ENCODE measurements at places on chromosomes 6 and 20.

- DNase-seq: no peak
Observed at GRCh38 chr6:65123521-65123920, 583.5 kb downstream of the EYS start.

- DNase-seq: no peak
Observed at GRCh38 chr6:11700118-11700718, 78.4 kb downstream of the ADTRP start.

- no peak for DNase-seq
Observed at GRCh38 chr20:63745424-63745805, 5.8 kb downstream of the SLC2A4RG start.

DNA sequence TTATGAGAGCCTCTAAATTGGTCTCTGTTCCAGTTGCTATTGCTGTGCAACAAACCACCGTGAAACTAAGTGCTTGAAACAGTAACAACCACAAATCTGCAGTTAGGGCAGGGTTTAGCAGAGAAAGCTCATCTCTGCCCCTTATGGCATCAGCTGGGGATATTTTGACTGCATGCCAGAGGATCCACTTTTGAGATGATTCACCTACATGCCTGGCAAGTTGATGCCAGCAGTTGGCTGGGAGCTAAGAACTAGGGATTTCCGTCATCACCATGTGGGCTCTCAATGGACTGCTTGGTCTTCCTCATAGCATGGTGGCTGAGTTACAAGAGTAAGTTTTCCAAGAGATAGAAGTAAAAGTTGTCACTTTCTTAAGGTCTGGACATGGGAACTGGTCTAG lies 35.1 kb downstream of the PLCB4 start:
- DNase-seq: no peak

DNA sequence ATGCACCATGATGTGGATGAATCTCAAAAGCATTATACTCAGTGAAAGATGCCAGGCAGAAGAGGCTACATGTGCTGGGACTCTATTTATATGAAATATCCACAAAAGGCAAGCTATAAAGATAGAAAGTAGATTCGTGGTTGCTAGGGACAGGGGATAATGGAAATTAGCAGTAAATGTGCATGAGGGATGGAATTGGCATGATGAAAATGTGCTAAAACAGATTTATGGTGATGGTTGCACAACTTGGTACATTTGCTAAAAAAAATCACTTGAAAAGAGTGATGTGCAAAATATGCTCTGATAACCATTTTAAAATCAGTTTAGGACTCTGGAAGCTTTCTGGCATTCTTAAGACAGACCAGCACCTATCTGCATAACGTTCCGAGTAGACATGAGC lies 61.6 kb downstream of the ALDH8A1 start:
- no peak for DNase-seq

DNA sequence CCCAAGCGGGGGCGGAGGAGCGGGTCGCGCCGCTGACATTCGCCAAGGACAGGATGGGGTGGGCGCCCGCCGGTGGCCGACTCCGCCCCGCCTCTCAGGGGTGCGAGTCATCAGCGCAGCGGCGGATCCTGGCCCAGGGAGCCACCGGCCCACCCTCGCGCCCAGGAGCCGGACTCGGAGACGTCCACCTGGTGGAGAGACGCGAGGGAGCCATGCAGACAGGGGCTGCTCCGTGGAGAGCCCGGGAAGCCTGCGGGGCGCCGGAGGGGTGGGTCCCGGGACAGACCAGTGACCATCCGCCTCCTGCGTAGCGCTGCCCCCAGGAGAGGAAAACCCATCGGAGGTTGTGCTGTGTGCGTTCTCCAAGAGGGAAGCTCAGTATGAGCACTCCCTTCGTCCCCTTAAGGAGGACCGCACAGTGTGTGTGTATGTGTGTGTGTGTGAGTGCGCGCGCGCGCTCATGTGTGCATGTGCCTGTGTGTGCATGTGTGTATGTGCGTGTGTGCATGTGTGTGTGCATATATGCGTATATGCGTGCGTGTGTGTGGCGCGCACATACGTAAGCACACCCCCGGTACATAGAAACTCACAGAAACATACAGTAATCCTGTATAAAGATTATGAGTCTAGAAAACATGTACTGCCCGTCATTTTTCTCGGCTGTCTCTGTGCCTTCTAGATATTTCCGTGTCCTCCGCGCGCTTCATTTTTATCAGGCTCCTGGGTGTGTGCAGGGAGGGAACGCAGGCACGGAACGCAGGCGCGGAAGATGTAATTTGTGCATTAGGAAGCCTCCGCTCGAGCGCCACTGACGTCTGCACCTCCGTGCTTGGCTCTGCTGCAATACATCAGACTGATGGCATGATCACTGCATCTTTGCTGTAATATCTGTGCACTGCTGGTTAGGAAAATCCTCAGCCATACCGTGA lies 158.9 kb downstream of the TBXT start:
- DNase-seq: no peak

DNA sequence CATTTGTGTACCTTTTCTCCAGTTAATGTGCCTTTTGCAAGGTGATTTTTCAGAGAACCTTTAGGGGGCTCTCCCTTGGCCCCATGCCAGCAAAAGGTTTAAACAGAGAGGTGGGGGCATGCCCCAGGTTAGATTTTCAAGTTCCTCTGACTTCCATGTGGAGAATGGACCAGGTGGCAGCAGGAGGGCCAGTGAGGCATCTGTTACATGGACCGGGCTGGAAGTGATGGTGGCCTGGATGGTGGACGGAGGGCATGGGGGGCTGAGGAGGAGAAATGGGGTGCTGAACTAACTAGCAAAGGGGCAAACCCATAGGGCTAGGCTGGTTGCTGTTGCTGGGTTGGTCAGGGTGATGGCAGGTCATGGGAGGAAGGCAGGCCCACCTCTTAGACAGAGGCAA lies 20.7 kb upstream of the BPI start:
- DNase-seq: no peak

- no peak for DNase-seq
Observed at GRCh38 chr6:21109391-21110178, 484.0 kb upstream of the SOX4 start.

GRCh38 chr6:166541876-166542579 lies 44.5 kb downstream of the RAMACL start:
- no peak for DNase-seq

- no peak for DNase-seq
Observed at GRCh38 chr20:52978851-52979250, 6.7 kb downstream of the TSHZ2 start.

- DNase-seq: no peak
Observed at GRCh38 chr20:45935416-45936046, 1.0 kb downstream of the PCIF1 start.

DNA sequence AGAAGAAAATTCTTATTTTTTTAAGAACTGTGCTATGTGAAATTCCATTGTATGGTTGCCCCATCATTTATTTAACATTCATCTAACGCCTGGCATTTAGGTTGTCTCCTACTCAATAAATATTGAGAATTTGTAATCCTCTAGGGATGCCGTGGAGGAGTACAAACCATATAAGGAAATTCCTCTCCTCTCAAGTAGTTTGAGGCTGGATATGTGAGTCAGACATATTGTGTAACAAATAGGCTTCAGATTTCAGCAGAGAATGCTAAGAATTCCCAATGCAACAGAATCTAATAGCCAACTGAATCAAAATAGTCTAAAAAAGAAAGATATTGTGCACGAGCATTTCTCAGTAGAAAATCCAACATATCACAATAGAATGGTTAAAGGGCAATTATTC lies 174.7 kb downstream of the OTOR start:
- DNase-seq: no peak

GRCh38 chr6:129709196-129709768 lies 695 bp downstream of the ARHGAP18 start:
- DNase-seq: no peak

- DNase-seq: no peak
Observed at GRCh38 chr6:109069746-109070145, 24.9 kb downstream of the SESN1 start.

GRCh38 chr6:22173311-22173710 lies 123.5 kb downstream of the PRL start:
- no peak for DNase-seq

- DNase-seq: peak; percentile 49
Observed at GRCh38 chr6:26175428-26176181, 88.4 kb downstream of the HFE start.

DNA sequence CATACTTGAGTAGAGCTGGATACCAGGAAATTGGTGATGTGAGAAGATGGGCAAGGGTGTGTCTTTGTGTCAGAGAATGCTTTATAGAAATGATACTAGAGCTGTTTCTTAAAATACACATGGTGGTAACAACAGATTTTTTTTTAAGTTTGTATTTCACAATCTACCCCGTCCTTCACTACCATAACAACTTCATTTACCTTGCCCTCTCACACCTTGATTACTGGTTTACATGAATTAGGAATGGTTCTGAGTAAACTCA lies 45.4 kb downstream of the RARS2 start:
- no peak for DNase-seq

- DNase-seq: no peak
Observed at GRCh38 chr6:124622351-124622750, 339.9 kb upstream of the RNF217 start.

GRCh38 chr6:143200167-143200770 lies 139.6 kb downstream of the AIG1 start:
- no peak for DNase-seq

DNA sequence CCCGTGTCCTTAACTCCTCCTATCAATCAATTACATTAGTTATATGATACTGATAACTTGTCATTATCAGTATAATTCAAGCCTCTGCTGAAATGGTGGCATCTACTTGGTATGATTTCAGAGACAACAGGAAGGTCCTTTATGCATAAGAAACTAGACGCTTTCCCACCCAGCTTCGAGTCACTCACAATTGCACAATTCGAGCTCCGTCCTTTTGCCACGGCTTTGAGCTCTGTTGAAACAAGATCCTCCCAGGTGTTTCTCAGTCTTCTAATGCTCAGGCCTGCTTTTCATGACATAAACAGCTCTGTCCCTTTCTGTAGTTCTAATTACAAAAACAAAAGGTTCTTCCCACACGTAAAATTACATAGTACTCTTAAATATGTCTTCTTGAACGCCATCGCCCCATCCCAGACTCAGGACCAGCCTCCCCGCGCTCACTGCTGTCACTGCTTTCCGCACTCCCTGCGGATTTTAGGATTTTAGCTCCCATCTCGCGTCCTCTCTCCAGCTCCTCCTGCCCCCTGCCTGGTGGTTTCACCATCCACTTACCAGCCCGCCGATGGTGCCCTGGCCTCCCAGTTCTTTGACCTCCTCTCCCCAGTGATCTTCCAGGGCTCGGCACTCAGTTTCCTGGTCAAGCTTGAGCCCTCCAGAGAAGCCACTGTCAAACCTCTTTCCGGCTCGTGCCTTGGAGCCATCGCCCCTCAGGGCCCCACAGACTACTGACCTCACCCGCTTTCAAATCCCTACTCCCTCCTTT lies 23.2 kb upstream of the PNPLA1 start:
- DNase-seq: no peak

DNA sequence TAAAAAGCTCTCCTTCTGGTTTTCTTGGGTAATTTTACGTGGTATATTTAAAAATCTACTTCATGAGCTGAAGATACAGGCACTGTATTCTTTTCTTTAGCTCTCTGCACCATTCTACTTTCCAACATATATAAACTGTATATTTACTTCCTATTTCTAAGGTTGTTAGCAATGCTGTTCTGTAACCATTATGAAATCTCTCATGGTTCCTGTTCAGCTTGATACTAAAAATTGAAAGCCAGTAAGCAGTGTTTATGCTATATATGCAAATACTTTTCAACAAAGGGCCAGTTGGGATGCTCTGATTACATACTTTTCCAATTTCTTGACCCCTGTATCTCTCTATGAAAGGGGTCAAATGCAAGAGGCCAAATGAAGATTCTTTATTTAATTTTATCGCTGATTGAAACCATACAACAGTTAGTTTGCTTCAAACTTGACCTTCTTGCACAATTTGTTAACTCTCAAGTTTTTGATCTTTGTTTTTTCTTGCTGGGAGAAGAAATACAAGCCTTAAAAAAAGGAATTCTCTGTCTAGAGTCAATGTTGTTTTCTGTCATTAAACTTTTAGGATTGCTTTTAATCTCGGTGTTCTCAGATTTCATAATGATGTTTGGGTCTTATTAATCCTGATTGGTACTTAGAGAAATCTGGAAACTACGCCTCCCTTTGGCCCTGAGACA lies 223.2 kb downstream of the PRL start:
- DNase-seq: no peak

Data from GDM1 (cell line).